ENCODE measurements at places on chromosomes 7 and 10.

- no peak for DNase-seq
Observed at GRCh38 chr7:51121931-51122425, 194.6 kb downstream of the COBL start.

DNA sequence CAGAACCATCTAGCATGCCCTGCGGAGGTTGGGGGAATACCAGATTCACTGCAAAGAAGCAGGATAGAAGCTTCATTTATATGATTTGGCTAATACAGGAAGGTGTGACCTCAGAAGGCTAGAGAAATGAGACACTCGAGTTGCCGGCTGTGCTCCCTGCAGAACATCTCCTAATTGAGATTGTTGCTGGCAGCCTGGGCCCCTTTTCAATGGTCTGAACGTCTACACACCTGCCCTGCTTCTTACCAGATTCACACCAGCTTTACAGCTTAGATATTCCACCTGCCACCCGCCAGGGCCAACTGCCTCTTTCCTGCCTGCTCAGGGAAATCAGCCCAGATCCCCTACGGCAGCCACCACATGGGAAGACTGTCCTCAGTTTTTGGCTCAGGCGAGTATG is 475.3 kb upstream of the AUTS2 start:
- no peak for DNase-seq

DNA sequence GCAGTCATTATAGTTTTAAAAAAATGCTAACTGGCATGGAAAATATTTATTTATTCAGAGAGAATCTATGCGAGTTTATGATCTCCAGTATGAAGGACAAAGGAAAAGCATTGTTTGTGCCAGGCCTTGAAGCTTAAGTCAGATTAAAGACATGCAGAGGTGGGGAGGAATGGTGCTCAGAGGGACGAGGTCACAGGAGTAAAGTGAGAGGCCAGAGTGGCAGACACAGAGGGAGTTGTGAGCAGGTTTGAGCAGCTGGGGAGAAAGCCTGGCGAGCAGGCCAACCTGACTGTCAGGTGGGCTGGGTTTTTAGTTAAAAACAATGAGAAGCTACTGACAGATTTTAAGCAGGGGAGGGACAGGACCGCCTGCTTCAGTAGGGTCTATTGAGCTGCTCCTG is 6.8 kb upstream of the CCNY start:
- DNase-seq, result no peak

DNA sequence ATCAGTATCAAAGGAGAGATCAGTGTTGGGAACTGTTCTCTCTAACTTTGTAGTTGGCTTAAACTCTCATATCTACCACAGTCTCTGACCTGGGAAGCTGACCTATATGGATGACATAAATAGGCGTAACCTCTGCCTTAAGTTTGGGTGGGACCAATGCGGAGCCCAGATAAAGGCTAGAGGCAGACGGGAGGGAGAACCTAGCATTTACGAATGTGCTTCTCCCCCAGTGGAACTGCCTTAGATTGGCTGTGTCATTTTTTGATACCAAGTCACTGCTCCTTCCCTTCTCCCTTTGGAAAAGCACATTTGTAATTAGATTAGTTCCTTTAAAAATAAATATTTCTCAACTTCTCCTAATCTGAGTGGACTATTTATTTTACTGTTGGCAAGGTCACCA is 23.7 kb upstream of the LRRN3 start:
- no peak for DNase-seq

- DNase-seq, result peak; percentile 85
Observed at GRCh38 chr7:7732621-7733281, 14.3 kb upstream of the RPA3 start.

GRCh38 chr7:84971360-84971759 is 215.5 kb downstream of the SEMA3D start:
- DNase-seq, result no peak

- no peak for DNase-seq
Observed at GRCh38 chr10:32317795-32318357, 29.1 kb downstream of the EPC1 start.

GRCh38 chr10:117409549-117410305 is 34.5 kb upstream of the PDZD8 start:
- no peak for DNase-seq

DNA sequence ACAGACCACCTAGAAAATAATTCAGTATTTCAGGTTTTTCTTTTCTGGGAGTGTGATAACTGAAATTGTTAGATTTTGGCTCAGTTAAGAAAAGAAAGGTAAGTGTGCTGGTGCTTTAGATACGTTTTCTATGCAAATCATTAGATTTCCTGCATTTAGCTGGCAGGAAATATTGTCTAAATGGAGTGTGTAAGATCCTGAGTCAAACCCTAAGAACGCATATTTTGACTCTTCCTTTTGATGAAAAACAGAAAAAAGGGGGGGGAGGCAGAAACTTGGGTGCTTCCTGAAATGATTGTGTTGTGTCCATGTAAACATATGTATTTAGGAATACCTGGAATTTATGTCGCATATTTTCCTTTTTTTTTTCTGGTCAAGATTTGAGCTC is 1.2 kb downstream of the GRK5 start:
- peak; percentile 58 for DNase-seq

- DNase-seq, result no peak
Observed at GRCh38 chr7:27148031-27148755, 619 bp upstream of the HOXA6 start.

DNA sequence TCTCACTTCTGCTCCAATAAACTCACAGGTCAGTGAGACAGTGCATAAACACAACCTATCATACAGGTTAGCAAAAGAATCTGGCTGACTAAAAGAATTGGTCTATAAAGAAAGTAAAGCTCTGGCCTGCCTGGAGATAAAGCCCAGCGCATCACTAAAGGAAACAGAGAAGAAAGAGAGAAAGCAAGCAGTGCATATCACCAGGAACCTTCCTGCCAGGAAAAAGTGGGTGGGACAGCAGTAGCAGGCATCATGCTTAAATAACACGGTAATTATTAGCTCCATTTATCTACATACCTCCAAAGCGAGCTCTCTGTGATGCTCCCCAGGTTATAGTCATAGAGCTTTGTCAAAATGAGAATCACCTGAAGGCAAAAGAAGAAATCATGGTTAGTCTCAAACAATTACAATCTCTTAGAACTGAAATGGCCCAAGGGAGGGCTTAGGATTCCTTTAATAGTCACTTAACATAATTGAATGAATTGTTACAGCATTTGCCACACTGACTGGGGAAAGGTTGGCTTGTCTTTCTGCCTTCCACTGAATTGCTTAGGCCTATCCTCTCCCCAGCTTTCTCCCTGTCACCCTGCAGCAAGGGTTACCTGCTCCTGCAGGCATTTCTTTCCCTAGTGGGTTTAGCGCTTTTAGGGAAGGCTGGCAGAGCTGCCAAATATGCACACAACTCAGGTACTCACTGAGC is 208.1 kb downstream of the SORCS1 start:
- no peak for DNase-seq

DNA sequence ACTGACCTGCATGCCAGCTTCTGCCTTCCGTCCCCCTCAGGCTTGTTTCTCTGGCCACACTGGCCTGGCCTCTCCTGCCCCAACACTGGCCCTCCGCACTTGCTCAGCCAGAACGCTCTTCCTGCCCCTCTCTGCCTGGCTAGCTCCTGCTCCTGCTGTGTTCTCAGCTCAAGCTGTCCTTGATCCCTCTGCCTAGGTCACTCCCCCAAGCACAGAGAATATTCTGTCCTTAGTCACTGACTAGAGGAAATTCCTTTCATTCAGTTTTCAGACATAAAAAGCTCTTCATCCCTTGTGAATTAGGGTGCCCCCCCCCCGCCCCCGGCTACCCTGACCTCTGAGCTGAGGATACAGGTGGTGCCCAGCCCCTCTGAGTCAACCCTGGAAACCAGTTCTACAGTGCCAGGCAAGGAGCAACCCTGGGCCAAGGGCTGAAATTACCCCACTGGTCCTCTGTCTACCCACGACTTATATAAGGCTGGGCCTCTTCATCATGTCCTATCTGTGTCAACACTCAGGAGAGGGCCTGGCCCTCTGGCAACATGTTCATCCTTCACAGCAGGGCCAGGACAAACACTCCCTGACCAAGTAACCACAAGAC is 6.6 kb upstream of the SGPL1 start:
- no peak for DNase-seq

All from adipocyte (in vitro differentiated cells).